ENCODE measurements at places on chromosomes 3 and 15.

- DNase-seq: no peak
These were observed 210.0 kb upstream of the TRIM42 start for GRCh38 chr3:140467796-140468315.

DNA sequence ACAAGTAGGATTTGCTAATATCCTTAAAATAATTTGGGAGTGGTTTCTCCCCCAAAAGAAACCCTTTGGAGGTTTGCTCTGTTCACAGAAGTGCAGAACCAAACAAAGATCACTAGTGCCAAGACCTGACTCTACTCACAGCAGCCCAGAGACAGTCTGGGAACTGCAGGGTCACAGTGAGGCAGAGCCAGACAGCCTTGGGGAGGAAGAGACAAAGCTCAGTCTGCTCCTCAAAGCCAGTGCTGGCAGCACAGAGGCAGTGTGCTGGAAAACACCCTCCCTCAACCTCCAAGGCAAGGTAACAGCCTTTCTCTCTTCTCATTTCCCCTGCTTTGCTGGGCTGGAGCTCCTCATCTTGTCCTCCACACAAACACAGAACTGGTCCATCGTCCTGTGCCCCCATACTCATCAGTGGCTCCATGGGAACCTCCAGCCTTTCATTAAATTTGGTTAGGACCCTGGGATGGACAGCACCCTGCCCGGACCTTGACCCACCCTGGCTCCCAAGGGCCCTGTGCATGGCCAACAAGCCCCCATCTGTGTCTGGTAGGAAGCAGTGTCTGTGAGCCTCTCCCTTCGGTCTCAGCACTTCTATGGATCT, 12.6 kb downstream of the RAB6B start:
- DNase-seq: no peak

DNA sequence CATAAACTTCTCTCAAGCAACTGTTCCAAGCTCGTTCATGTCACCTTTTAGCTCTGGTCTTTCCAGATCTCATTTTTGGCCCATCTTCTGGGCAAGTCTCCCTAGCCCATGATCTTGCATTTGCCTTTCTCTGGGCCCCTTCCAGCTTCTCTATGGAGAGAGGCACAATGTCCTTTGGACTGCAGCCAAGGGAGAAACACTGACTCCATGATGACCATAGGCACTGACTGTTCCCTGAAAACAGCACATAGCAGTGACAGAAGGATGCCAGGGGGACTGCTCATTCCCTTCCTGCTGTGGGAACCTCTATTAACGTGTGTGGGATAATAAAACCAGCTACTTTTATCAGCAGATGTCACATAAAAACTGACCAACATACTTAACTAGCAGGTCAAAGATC, 60.3 kb downstream of the STRIT1 start:
- DNase-seq: no peak

- DNase-seq: no peak
These were observed 25.1 kb downstream of the SYNPR start for GRCh38 chr3:63303238-63303637.

DNA sequence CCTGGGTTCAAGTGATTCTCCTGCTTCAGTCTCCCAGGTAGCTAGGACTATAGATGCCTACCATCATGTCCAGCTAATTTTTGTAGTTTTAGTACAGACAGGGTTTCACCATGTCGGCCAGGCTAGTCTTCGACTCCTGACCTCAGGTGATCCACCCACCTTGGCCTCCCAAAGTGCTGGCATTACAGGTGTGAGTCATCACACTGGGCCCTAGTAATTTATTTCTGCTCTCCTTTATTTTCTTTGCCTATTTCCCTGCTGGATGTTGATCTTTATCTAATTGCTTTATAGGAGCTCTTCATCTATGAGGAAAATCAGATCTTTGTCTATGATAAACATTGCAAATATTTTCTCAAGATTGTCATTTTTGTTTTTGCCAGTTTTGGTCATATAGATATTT, 31.7 kb downstream of the UQCC5 start:
- DNase-seq: no peak

DNA sequence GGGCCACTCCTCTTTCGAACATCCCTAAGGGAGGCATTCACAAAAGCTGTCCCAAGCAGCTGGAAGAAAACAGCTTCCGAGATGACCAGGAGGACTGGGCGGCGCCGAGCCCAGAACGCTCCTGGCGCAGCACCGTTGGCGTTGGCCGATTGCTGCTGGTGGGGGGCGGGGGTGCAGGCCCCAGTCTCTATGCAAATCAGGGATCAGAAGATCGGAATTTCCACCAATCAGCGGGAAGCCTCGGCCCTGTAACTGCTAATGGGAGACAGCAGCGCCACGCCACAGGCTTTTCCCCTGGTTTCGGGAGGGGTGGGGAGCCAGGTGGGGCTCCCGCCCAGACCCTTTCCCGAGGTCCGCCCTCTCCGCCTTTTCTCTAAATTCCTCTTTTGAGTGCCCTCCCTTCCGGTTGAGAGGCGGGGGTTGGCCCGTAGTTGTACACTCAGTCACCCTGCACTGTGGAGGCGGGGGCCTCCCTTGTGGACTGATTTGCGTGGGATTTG, 27.0 kb downstream of the HMCES start:
- peak; percentile 57 for DNase-seq

- no peak for DNase-seq
These were observed 251.9 kb upstream of the TGFBR2 start for GRCh38 chr3:30354513-30354912.

GRCh38 chr3:64361962-64362735, 136.9 kb upstream of the PRICKLE2 start:
- no peak for DNase-seq

GRCh38 chr15:25408428-25408827, 30.4 kb downstream of the UBE3A start:
- DNase-seq: no peak

GRCh38 chr15:76203346-76204108, 107.7 kb downstream of the ETFA start:
- no peak for DNase-seq

- DNase-seq: no peak
These were observed 2.1 kb upstream of the TMEM212 start for GRCh38 chr3:171840811-171841619.

DNA sequence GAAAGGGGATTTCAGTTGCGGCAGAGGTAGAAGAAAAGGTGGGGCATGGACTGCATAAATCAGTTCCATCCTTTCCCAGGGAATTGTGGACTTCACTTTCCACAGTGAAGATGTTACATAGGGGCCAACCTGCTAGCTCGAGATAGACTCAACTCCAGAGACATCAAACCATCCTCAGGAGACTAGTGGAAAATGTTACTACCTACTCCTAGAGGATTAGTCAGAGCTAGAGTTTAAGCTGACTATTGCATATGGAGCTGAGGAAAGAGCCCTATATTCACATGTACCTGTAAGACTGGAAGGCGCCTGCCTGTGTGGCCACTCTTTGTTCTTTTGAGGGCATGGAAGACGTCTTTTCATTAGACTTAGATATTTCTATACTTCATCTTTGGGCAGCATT, 69.2 kb downstream of the KLHL25 start:
- DNase-seq: no peak

DNA sequence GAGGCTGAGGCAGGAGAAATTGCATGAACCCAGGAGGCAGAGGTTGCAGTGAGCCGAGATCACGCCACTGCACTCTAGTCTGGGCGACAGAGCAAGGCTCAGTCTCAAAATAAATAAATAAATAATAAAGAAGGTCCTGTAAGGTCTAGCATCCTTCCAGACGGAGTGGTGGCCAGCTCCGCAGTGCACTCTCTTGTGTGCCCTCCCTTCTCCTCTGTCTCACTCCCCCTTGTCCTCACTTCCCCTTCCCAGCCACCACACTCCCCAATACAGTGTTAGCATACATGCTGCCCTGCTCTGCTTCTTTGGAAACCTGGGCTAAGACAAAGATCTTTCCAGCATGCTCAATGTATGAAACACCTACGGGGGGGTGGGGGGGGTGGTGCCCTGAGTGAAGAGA, 3.4 kb upstream of the CLN6 start:
- DNase-seq: no peak

DNA sequence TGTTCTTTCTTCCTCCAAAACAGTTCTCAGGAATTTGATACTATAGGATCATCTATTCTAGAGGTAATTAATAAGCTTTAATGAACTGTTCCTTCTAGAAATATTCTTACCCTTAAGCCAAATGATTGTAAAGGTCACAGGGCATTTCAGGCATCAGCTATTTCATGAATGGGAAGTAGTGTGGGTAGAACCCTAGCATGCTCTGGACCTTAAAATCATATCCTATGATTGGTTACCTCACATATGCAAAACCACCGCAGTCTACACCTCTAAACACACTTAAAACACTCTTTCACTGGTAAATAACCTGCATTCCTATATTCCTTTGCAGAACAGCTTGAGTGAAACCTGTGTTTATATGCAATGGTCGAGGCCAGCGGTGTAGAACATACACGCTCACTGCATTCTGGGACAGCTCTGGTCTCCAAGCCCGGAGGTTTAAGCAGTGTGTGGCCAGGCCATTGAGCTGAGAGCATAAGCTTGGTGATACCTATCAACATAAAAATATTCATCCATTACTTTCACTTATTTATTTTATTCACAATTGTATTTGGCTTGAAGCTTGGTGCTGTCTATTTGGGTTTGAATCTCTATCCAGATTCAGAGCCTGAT, 87.7 kb upstream of the RASGRP1 start:
- DNase-seq: no peak

- no peak for DNase-seq
These were observed 442.2 kb downstream of the SHQ1 start for GRCh38 chr3:72405943-72406566.

DNA sequence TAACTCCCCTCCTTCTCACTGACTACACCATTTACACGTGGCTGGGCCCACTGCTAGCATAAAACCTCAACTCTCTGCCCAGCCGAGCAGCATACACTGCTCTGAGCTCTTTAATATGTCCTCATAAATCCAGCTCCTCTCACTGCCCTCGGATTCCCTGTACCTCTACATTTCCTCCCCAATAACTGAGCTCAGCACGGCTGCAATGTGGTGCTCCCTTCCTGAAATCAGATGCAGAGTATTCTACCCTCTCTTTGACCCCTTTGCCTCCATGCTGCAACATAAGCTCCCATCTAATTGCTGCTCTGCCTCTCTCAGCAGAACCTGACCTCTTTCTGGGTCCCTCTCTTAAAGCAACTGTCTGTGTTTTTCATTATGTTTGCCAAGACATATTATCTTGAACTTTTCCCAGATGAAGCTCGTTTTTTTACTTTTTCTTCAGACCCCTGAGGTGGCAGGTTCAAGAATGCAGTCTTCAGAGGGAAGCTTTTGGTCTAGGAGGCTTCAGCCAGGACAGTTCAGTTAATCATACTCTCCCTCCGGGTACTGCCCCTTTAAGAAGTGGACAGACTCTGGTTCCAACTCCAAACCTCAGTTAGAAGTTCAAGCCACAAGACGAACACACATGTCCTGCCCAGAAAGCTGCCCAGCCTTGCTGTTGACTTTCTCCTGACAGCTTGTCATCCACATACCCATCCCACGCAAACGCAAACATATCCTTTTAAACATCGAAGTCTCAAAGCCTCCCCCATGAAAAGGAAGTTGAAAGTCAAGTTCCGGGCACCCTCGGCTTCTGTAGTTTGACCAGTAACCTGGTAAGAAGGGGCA, 81.1 kb upstream of the NEO1 start:
- no peak for DNase-seq

DNA sequence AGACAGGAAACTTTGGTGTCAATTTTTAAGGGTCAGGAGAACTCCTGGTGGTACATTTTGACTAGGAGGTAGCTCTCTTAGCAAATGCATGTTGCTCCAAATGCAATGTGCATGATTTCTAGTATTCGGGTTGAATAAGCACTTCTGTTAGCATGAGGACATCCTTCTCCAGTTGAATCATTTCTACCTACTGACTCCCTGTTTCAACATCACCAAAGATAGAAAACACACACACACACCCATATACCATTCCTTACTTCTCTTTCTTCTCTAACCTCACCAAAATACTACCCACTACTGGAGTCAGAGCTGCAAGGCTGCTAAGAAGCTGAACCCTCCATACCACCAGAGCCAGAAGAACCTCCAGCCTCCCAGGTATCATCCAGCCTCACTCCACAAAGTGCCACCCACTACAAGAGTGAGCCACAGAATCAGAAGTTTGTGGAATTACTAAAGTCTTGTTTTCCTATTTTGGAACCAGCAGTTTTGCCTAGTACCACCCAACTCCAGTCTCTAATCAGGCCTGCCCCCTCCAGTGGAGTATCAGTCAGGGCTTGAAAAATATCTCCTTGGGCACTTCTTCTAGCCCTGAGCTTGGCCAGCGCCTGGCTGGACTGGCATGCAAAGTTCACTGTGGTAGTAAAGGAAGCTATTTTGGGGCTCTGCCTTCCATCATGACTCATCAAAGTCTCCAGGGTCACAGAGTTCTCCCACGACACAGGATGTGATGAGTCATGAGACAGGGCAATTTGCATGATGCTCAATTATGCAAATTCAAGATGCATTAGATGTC, 110.3 kb downstream of the CYP19A1 start:
- DNase-seq: peak; percentile 42

- no peak for DNase-seq
These were observed 16.8 kb downstream of the LRRN1 start for GRCh38 chr3:3816034-3816433.

- DNase-seq: no peak
These were observed 46.4 kb downstream of the MORC1 start for GRCh38 chr3:109071350-109072142.

- DNase-seq: no peak
These were observed 695.9 kb downstream of the NSUN3 start for GRCh38 chr3:94758751-94759150.

GRCh38 chr15:64141798-64142512, 9.6 kb upstream of the SNX22 start:
- DNase-seq: no peak

GRCh38 chr3:12405432-12406272, 78.6 kb upstream of the TSEN2 start:
- DNase-seq: no peak

DNA sequence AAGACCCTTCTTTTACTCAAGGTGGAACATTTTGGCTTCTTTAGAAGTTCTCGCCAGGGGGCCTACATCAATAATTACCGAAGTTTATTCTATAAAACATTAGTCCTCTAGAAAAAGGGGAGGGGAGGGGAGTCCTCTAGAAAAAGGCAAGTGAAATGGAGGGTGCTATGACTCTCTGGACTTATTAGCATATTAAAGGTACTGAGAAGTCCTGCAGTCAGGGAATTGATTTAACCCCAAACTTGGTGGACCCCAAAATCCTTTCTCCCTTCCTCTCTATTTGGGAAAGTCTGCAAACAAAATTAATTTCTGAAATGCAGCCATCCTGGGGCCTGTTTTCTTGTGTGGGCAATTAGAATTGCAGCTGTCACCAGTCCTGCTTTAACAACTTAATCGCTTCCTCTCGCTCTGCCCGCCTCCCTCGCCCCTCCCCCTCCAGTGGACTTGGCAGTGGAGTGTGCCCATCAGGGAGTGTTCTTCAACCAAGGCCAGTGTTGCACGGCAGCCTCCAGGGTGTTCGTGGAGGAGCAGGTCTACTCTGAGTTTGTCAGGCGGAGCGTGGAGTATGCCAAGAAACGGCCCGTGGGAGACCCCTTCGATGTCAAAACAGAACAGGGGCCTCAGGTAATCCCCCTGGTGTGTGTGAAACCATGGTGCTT, 18.9 kb upstream of the LRRK1 start:
- no peak for DNase-seq

GRCh38 chr3:45765958-45766357, 30.4 kb downstream of the SLC6A20 start:
- DNase-seq: no peak

GRCh38 chr3:106534206-106534605, 665.4 kb upstream of the CBLB start:
- peak; percentile 41 for DNase-seq
